Osteoblast (primary cell): ENCODE measurements at places on chromosomes 7 and 10.

DNA sequence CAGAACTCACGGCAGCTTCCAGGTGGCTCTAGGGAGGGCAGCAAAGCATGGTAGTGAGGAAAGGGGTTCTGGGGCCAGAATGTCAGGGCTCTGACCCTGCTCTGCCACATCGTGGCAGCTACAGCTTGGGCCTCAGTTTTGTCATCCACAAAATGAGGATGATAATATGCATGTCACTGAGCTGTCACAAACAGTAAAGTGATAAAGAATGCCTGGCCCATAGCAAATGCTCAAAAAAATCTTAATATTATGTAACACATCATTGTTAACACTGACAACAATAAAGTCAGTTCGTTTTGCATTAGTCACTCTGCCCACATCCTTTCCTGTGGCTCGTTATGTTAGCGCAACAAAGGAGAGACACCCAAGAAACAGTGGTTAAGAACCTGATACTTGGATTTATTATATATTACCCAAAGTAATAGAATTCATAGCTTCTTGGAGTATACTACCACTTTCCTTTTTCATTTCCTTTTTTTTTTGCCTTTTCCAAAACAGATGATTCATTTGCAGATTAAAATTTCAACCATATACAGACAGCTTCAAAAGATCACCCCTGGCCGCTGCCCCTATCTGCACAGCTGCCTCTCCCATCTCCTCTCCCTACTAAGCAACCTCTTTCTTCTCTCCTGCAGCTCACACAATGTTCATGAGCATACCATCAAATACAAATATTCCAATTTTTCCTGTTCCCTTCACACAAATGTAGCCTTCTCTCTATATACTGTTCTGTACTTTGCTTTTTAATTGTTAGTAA, 45.5 kb upstream of the DDC start:
- no peak for DNase-seq

GRCh38 chr7:152866125-152866524, 106.6 kb downstream of the ACTR3B start:
- peak; percentile 58 for DNase-seq

GRCh38 chr10:68403701-68404100, 3.4 kb downstream of the RUFY2 start:
- DNase-seq: no peak

DNA sequence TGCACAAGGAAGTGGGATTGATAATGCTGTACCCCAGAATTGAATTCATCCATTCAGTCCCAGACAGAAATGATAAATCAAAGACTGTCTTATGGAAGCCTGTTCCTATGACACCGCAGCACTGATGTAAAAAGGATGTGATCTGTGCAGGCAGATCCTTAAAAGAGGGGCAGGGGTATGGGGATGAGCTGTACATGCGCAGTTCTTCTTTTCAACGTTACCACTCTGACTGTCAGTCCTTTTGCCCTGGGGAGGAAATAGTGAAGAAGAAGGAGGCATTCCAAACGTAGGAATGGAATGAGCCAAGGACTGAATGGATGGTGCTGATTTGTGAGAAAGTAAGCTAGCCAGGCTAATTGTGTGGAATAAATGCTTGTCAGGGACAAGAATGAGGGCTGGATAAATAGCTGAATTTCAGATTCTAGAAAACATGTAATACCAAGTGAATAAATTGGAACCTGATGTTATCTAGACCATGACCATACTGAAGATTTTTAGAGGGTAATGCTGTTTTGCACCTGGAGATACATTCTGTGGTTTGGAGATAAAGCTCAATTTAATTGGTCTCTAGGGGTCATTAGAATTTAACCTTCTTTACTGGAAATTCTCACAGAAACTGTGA, 509.3 kb downstream of the SORCS3 start:
- DNase-seq: no peak

- peak; percentile 98 for DNase-seq
Observed at GRCh38 chr10:86399879-86400704, 33.5 kb upstream of the GRID1 start.

GRCh38 chr7:38465956-38466355, 165.2 kb downstream of the AMPH start:
- no peak for DNase-seq

GRCh38 chr10:7480742-7481367, 70.0 kb upstream of the SFMBT2 start:
- no peak for DNase-seq

DNA sequence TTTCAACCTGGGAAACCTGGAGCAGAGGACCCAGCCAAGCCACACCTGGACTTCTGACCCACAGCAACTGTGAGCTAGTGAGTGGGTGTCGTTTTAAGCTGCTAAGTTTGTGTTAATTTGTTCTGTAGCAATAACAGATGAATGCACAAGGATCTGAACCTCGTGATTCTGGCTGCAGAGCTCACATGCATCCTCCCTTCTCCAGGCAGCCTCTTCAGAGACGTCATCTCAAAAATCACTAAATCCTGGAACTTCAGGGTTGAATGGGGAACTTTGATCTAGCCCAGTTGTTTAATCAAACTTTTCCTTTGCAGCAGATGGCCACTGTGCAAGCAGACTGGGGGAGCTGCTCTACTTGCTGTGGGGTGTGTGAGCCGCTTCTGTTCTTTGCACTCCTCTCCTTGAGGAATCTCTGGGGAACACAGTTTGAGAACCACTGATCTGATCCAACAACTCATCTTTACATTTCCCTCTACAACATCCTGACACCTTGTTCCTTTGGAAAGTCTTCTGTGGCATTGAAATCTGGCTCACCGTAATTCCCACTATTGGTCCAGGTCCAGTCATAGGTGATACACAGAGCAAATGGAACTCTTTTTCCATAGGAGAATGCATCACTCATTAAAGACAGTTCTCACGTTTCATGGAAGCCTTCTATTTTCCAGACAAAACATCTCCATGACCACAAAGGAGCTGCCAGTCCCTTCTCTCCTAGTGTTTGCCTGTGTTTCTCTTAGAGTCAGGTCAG, 90.3 kb downstream of the CHN2 start:
- no peak for DNase-seq

- DNase-seq: no peak
Observed at GRCh38 chr7:41118486-41118885, 584.4 kb downstream of the INHBA start.

- DNase-seq: peak; percentile 59
Observed at GRCh38 chr10:18334116-18334867, 194.1 kb downstream of the CACNB2 start.

GRCh38 chr7:34451923-34452322, 206.1 kb upstream of the NPSR1 start:
- no peak for DNase-seq

DNA sequence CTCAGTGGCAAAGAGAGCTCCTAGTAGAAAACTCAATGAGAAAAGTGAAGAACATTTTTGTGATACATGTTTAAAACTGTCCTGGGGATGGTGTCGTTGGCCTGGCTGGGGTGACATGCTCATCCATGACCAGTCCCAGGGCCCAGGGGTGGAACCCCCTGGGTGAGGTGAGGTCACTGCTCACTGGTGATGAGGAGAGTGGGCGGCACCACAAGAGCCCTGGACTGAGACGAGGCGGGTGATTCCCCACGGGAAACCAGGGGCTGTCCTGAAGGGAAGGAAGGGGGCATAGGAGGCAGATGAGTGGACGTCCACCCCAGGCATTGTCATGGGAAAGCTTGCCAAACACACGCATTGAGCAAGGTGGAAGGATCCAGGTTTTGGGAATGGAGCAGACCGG, 54.6 kb downstream of the HTR5A start:
- no peak for DNase-seq

DNA sequence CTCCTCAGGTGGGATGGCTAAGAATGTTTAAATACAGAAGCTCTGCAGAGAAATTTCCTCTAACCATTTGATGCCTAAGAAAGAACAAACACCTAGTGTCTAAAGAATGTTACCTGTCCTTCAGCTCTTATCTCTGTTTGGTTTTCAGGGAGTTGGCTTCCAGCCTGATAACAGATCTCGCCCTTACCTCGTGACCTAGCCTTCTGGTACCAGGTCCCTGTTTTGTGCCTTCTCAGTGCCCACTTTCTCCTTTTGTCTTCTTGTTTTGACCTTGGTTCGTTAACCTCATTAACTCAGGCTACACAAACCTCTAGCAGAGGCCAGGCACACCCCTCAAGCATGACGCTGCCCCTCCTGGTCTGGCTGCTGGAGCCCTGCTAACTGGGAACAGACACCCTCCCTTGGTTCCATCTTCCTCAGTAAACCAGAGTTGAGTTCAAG, 16.1 kb upstream of the RAB11FIP2 start:
- DNase-seq: no peak

DNA sequence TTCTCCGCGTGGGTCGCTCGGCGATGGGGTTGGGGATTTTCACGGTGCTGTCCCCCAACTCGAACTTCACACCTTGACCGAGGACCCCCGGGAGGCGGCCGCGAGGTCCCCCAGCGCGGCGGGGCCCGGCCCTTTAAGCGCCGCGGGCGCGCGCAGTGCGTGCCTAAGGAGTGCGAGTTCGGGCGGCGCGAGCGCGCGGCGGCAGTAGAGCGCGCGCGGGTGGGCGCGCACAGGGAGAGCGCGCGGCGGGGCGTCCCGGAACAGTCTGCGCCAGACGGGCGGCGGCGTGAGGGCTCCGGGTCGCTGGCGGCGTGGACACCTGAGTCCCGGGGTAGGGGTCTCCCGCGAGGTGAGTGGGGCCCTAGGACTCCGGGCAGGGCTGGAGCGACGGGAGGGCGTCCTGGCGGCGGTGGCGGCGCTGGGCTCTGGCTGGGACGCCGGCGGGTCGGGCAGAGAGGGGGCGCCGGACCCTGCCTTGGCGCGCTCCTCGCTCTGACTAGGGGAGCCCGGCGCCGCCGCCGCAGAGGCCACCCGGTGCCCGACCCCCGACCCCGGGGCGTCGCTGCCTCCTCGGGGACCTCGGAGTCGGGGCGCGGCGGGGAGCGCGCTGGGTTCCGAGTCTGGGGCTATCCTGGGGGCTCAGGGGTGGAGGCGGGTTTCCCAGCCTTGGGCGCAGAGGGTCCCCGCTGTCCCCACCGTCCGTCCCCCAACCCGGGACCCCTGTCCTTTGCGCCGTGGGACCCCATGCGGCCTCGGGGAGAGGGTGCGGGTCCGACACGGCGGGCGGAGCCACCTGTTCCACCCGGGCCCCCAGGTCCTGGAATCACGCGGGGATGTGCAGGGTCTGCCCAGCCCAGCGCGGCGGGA, at the start of gene PROSER2:
Gene PROSER2, plus strand, starts transcription at position 235 of the 867 bp plus-strand sequence. CDS start 28,722 bp downstream, outside the sequence.
- peak; percentile 93 for DNase-seq

DNA sequence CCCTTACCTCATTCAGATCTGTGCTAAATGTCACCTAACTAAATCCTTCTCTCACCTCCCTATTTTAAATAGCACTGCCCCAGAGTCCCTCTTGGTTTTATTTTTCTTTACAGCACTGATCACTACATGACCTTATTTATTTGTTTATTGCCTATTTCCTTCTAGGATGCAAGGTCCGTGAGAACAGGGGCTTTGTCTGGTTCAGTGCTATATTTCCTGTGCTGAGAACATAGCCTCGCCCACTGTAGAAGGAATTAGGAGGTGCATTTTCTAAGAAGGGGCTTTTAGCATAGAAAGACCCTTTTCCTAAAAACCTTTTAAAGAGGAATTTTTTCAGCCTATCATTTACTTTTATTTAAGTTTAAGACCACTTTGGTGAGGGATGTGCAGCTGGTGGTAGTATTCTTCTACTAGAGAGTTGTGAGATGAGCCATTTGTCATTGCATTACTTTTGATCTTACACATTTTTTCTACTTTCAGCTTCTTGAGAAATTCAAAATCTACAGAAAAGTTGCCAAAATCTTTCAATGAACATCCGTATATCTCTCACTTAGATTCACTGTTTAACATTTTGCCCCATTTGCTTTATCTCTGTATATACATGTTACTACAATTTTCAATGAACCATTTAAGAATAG, 13.5 kb upstream of the PCGF5 start:
- DNase-seq: no peak

DNA sequence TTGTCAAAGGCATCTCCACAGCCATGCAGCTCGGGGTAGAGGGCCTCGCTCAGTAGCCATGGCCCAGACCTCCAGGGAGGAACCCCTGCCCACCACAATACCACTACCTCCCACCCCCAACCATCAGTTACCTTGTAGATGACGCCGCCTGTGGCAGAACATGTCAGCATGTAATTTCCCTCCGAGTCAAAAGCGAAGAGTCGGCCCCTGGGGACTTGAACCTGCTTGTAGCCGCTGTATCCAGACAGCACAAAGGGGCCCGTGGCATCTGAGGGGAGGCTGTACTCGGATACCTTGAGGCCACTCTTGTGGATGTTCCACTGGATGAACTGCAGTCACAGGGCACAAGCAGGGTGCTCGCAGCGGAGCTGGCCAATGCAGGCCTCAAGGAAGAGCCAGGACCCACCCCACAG, 16.3 kb upstream of the CYREN start:
- no peak for DNase-seq

- DNase-seq: peak; percentile 92
Observed at GRCh38 chr10:102113956-102114857, 6.0 kb downstream of the LDB1 start.

- peak; percentile 86 for DNase-seq
Observed at GRCh38 chr7:151660141-151660540, 140.4 kb upstream of the RHEB start.

DNA sequence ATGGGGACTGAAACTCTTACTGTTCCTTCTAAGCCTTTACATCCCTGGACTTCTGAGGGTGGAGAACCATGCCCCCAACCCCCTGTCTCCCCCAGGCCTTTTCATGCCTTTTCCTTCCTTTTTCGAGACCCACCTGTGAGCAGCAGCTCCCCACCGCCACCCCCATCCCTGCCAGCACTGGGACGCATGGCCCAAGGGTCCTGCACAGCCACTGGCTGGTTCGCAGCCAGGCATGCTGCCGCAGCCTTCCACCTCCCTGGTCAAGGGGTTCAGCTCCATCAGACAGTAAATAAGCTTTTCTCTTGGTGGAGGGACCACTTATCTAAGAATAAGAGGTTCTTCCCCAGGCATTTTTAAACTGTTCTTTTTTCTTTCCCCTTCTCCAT, 584.4 kb downstream of the GRM8 start:
- no peak for DNase-seq

- DNase-seq: no peak
Observed at GRCh38 chr7:44982970-44983369, 4.2 kb upstream of the MYO1G start.

DNA sequence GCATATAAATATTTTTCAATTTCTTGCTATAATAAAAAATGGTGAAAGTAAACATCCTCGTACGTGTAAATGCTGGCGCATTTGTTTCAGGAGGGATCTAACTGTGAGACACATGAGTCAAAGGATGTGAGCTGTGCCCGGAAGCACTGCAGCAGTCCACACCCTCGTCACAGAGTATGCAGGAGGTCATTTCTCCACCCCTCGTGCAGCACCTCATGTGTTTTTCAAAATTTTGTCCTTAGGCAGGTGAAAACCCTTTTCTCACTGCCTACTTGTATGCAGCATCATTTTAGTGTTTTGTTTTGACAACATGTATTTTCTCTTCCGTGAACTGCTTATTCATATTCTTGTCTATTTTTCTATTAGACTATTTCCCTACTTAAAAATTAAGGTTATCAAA, 162.7 kb downstream of the AVL9 start:
- DNase-seq: no peak

DNA sequence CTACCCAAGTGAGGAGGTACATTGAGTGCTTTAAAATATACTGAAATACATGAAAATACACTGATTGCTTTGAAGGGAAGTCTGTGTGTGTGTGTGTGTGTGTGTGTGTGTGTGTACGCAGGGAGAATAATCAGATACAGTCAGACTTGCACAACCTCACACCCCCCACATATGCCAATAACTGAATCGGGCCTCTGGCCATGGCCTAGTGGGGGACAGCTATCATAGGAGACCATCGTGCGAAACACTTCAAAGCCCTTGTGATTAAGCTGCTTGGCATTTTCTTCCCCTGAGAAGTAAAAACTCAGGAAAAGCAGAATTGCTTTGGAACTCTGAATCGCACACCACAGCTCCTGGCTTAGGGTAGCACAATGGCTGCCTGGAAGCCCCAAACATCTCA, 135.1 kb downstream of the C10orf105 start:
- DNase-seq: no peak

GRCh38 chr10:29621161-29621560, 13.6 kb downstream of the SVIL start:
- DNase-seq: peak; percentile 53
